Activated CD8-positive, alpha-beta memory T cell treated with anti-CD3 and anti-CD28 coated beads for 48 hours (primary cell): ENCODE measurements at places on chromosomes 5 and 9.

DNA sequence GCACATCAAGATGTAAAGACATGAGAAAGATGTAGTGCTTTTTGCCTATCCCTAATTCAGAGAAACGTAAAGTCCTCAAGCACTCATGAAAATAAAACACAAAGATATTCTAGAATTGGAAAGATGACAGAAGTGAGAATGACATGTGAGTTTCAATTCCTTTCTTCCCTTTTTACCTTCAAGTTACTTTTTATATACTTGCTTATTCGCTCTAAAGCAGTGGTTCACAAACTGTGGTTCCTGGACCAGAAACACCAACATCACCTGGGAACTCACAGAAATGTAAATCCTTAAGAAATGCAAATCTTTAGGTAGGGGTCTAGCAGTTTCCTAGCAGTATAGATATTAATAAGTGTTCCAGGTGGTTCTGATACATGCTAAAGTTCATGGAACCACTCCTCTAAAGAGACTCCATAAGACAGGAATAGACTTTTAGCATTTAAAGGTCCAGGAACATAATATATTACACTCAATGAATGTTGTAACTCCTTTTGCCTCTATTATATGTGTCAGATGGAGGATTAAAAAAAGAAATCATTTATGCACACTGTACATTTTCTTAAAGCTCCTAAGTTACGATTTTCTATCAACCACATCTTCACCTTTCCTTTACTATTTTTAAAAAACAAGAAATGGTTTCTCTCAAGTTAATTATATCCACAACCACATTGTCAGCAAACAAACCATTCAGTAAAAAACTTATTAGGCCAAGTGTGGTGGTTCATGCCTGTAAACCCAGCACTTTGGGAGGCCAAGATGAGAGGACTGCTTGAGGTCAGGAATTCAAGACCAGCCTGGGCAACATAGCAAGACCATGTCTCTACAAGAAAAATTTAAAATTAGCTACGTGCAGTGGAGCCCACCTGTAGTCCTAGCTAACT lies 39.9 kb downstream of the ERP44 start:
- DNase-seq: no peak

GRCh38 chr9:4923580-4924544 lies 61.2 kb upstream of the JAK2 start:
- DNase-seq: no peak

GRCh38 chr5:78698191-78698791 lies 49.7 kb upstream of the LHFPL2 start:
- no peak for DNase-seq

- DNase-seq: no peak
Observed at GRCh38 chr5:57176350-57176857, 2.5 kb downstream of the GPBP1 start.

- no peak for DNase-seq
Observed at GRCh38 chr5:180026320-180026719, 45.2 kb downstream of the RNF130 start.

- DNase-seq: no peak
Observed at GRCh38 chr9:123453831-123454321, 97.9 kb downstream of the CRB2 start.

- DNase-seq: no peak
Observed at GRCh38 chr9:134215699-134216448, 51.5 kb upstream of the RNU6ATAC start.

DNA sequence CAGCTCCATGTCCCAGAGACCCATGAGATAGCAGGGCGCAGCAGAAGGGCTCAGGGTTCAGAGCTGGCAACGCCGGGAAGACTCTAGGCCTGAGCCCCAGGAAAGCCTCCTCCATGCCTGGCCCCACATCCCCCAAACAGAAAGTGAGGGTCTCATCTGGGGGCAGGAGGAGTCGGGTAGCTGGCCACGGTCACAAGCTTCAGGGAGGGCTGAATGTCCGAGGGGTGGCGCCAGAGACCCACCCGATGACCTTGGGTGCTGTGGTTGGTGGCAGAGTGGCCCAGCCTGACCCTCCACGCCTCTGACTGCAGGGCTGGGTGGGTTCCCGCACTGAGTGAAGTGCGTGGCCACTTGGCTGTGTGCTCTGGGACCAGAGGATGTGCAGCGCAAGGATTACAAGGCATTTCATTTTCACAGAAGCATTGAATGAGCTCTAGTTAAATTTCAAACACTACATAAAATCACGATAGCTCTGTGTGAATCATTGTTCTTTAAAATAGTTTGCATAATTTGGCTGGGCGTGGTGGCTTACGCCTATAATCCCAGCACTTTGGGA lies 3.0 kb downstream of the C8G start:
- no peak for DNase-seq

- DNase-seq: no peak
Observed at GRCh38 chr5:94778732-94779131, 160.3 kb downstream of the SLF1 start.

GRCh38 chr5:160919626-160920025 lies 67.6 kb upstream of the ATP10B start:
- DNase-seq: no peak

DNA sequence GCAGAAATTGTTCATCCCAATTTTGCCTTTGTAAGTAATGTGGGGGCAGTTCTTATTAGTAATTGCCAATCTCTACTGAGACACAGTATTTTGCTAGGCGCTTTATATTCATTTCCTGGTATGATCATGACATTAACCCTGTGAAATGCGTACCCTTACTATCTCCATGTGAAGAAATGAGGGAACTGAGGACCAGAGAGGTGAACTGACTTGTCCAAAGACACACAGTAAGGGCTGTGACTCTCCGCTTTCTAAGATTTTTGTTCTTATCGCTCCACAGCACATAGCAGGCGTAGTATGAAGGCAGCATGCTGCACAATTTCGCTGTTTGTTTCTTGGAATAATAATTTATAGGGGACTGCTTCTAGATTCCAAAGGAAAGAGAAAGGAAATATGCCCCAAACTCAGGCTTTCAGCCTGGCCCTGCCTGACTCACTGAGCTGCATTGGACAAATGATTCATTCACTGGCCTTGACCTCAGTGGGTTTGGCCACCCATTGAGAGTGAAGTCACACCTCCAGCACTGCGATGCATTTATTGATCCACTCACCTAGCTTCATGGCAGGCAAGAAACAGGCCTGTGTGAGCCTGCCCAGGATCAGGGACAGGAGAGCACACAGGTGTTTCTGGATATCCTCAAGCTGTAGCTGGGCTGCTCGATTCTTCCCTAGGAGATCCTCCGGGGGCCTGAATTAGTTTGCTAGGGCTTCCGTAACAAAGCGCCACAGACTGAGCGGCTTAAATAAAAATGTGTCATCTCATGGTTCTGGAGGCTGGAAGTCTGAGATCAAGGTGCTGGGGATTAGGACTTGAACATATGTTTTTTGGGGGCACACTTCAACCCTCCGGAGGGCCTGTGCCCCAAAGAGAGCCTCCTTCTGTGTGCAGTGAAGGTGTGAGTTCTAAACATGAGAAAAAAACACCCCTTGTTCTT lies 7.2 kb upstream of the DUSP1 start:
- DNase-seq: no peak

DNA sequence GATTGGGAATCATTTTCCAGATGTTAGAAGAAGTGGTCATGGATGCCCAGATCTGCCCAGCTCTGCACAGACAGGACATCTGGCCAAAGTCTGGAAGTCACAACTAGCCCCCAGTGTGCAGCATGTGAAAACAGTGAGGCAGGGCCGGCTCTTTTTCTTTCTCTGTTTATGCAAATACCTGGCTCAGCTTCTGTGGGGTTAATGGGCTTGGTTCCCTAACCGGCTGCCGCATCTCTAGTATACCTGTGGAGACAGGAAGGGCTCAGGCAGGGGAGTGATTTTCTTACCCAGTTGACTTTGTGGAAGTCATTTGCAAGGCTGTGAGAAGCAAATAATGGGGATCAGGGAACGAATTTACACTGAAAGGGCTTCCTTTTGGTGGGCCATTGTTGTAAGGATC lies 254.8 kb upstream of the PANK3 start:
- no peak for DNase-seq

DNA sequence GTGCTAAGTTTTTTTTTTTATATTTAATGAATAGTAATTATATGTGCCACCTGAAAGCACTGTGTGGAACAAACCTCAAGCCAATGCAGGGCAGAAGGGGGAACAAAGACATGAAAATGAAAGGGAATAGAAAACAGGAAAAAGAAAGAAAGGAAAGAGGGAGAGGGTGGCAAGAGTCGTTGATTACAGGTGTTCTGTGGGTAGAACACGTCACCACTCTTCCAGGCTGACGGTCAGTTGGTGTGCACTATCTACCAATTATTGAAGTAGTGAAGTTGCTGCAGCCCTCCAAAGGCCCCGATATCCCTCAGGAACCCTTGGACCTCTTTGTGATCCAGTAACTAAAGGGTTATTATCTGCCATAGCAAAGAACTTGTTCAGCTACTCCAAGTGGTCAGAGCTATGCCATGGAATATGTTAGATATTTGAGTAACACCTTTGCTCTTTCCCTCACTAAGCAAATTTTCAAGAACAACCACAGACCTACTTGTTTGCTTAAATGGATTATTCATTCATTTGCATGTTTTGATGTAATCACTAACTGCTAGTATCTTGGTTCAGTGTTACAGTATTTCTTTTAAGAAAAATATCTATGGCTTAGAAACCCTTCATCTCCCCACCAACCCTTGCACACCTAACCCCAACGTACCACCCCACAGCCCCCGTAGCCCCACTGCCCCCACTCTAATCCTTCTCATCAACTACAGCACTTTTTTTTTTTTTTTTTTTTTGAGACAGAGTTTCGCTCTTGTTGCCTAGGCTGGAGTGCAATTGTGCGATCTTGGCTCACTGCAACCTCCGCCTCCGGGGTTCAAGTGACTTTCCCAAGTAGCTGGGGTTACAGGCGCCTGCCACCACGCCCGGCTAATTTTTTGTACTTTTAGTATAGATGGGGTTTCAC lies 31.3 kb downstream of the FYB1 start:
- no peak for DNase-seq

- no peak for DNase-seq
Observed at GRCh38 chr5:16937503-16938161, 1.5 kb upstream of the MYO10 start.

GRCh38 chr5:15827741-15828140 lies 327.8 kb downstream of the FBXL7 start:
- no peak for DNase-seq

DNA sequence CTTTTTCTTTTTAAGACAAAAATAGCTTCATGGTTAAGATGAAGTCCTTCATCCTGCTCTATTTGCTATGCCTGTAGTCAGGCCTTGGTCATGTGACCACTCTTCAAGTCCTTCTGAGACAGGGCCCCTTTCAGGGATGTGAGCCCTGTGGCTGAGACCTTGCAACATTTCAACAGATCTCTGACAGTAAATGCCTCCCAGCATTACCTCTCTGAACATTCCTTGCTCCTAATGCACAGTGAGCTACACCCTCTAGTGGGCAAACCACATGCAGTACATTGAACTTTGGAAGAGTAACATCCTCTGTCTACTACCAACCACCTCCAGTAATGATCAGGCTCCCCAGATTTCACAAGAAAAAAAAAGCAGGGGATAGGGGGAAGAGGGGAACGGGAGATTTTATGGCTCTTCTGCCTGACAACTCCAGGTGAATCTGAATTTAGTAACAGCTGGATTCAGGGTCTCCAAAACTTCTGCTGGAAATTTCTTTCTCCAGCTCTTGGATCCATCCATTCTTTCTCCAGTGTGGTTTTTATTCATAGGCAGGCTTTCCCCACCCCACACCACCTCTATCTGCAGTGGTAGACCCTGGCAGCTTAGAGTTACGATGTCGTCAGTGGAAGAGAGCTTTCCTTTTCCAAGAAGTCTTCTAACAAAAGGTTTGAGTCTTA lies 8.9 kb upstream of the FBXO38 start:
- DNase-seq: no peak

GRCh38 chr5:39558541-39558940 lies 133.8 kb upstream of the DAB2 start:
- no peak for DNase-seq

DNA sequence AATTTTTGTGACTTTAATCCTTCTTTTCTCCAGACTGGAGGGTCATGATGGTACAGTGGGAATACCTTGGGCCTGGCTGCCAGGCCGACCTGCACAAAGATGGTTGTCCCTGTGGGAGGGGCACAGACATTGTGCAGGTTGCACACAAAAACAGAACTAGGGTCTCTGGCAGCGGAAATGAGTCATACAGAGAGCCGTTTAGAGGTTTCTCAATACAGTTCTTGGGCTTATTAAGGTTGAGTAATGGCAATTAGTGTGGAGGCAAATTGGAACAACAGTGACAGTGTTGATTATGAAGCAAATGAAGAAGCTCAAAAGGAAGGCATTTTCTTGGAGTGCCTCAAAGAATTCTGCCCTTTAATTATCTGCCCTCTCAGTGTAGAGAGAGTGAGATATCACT lies 173.6 kb downstream of the TENT4A start:
- no peak for DNase-seq

- DNase-seq: no peak
Observed at GRCh38 chr9:87991151-87991870, 17.0 kb upstream of the CDK20 start.

DNA sequence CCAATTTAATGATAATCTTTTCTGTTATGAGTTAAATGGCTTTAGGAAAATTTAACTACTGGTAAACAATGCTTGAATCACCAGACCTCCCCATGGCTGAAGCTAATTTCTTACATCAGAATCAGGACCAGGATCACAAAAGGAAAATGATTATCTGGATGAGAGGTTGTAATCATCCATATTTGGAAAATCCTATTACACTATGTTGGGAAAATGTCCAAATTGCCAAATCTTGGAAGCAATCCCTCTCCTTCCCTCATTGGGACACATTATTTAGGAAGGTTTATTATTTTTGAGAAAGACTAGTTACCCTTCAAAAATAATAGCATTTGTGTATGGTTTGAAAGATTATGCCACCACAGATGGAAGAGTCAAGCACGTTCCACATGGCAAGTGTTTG lies 130.7 kb upstream of the MINAR2 start:
- no peak for DNase-seq

GRCh38 chr5:61363401-61364114 lies 31.5 kb downstream of the ZSWIM6 start:
- no peak for DNase-seq

DNA sequence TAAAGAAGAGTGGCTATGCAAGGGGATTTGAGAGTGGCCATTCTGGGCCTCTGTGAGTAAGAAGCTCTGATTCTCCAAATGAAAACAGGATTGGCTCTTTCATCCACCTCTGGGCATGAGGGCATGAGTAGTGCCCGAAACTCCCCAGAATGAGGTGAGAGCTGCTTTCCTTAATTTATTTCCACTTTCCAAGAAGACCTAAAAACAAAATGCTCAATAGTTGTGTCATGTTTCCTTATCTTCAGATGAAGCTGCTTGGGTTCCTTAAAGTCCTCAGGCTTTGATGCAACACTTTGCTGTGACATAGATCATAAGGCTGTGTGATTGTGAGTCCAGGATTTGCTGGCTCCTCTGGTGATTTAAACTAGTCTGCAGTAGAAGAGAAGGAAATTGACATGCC lies 3.1 kb upstream of the ZCCHC10 start:
- DNase-seq: no peak

GRCh38 chr5:34790069-34790468 lies 48.9 kb upstream of the TTC23L start:
- DNase-seq: no peak

- no peak for DNase-seq
Observed at GRCh38 chr5:150593593-150593992, 46.9 kb upstream of the SYNPO start.

GRCh38 chr5:107806271-107806670 lies 135.5 kb upstream of the EFNA5 start:
- no peak for DNase-seq

GRCh38 chr5:171483551-171484135 lies 64.2 kb downstream of the FGF18 start:
- DNase-seq: no peak

GRCh38 chr9:108967916-108968315 lies 33.7 kb downstream of the ABITRAM start:
- no peak for DNase-seq
